Neural crest cell (in vitro differentiated cells): ENCODE measurements at places on chromosomes 2 and 18. TPM values are rescaled to one million over a fixed set of nuclear protein-coding genes. Genes with fewer than 3 reads are reported as not detected.

DNA sequence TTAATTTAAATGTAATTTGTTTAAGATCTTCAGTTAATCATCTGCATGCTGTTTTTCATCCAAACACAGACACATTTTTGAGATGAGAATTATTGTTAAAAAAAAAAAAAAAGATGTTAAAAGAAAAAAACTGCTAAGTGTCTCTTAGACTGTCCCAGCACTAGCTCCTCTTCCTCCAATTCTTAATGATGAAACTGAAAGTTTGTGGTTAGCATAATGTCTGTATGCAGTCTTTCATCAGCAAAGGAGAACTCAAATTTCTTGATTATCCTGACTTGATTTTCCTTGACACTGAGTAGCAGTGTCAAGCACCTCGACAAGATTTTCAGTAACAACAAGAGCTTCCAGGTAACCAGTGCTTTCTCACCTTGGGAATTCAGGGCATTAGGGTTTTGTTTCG lies 274.4 kb downstream of the LRRTM1 start:
- H3K27ac ChIP-seq = no peak overlapping the region
- no peak for DNase-seq
- H3K4me1 ChIP-seq = no peaks in the 10 kb centered on the region

DNA sequence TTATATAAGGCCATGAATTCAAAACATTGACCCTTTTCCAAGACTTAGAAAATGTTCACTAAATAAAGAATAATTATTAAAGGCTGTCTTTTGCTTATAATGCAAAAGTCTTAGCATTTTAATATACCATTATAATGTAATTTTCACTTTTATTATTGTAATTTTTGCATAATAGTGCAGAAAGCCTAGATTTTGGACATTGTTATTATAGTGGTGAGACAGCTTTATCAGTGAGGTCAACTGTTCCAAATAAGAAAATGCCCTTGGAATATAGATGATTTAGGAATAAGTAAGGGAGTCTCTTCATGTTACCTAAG lies 56.6 kb downstream of the ATIC start:
- peaks cover 36% of the 10 kb centered on the region for H3K36me3 ChIP-seq
- no peak overlapping the region for H3K27ac ChIP-seq
- H3K4me1 ChIP-seq = no peaks in the 10 kb centered on the region

Gene SGPP2
- total RNA-seq = not detected in 2 replicates

Gene CD28
- not detected in 2 replicates for total RNA-seq

Gene TTN
- total RNA-seq = under 0.01 TPM in 2 replicates

DNA sequence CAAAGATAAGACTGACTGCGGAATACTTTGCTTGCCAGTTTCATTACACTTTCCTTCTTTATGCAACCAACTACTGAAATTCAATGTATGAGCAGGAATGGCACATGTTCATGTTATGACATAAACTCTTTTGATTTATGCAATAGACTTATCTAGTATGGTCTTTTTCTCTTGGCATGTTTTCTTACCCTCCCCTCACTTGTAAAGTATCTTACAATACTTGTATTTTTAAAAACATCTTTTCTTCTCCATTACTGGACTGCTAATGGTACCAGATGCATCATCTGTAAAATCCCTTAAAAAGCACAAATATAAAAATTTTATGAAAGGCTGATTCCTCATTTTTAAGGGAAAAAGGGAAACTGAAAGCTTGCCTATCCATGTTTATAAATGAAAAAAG lies 373.8 kb downstream of the ZEB2 start:
- no peak for DNase-seq
- peaks cover 3% of the 10 kb centered on the region for H3K36me3 ChIP-seq
- no peak overlapping the region for H3K27ac ChIP-seq

GRCh38 chr2:209501579-209501978 lies 77.7 kb downstream of the MAP2 start:
- H3K27ac ChIP-seq = peak overlapping the region; percentile 63
- H3K27me3 ChIP-seq = no peaks in the 10 kb centered on the region
- H3K36me3 ChIP-seq = peaks cover 17% of the 10 kb centered on the region
- H3K4me3 ChIP-seq = no peak overlapping the region
- H3K4me1 ChIP-seq = peaks cover 30% of the 10 kb centered on the region
- DNase-seq = no peak

Gene SNTG2
- total RNA-seq = 0.36 and 0.47 TPM in 2 replicates

Gene NRBP1
- 107 TPM in 2 replicates for total RNA-seq

- no peak overlapping the region for H3K4me3 ChIP-seq
- no peak overlapping the region for H3K27ac ChIP-seq
- no peaks in the 10 kb centered on the region for H3K4me1 ChIP-seq
- no peaks in the 10 kb centered on the region for H3K27me3 ChIP-seq
- no peak for DNase-seq
- no peaks in the 10 kb centered on the region for H3K36me3 ChIP-seq
Observed at GRCh38 chr2:138177693-138178092, 213.4 kb downstream of the HNMT start.
